ENCODE measurements at places on chromosomes 7 and 10.

- DNase-seq, result no peak
These were observed 136.4 kb downstream of the SDK1 start for GRCh38 chr7:3437467-3437866.

- DNase-seq, result no peak
These were observed 184.3 kb upstream of the ITGB1 start for GRCh38 chr10:33142295-33142694.

DNA sequence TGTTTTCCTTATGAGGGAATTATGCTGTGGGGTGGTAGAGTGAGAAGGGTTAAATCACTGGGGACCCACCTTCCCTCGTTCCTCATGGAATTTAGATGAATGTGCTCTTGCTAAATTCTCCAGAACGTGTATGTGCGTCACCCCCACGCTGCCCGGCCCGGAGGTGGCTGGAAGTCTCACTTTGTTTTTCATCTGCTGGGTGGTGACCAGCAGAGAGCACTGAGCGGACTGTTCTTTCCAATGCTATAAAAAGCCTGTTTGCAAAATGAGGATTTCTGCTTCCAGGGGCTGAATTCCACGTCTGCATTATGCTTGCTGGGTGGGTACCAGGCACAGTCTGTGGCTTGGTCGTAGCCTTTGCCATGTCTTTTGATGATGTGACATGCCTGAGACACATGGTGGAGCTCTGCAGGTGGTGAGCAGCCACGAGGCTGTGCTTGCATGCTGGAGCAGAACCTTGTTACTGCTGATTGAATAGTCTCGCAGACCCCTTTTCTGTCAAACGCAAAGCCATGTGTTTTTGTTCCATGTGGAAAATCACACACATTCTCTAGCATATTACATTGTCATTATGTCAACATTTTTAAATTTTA, 31.9 kb upstream of the INSYN2A start:
- no peak for DNase-seq

DNA sequence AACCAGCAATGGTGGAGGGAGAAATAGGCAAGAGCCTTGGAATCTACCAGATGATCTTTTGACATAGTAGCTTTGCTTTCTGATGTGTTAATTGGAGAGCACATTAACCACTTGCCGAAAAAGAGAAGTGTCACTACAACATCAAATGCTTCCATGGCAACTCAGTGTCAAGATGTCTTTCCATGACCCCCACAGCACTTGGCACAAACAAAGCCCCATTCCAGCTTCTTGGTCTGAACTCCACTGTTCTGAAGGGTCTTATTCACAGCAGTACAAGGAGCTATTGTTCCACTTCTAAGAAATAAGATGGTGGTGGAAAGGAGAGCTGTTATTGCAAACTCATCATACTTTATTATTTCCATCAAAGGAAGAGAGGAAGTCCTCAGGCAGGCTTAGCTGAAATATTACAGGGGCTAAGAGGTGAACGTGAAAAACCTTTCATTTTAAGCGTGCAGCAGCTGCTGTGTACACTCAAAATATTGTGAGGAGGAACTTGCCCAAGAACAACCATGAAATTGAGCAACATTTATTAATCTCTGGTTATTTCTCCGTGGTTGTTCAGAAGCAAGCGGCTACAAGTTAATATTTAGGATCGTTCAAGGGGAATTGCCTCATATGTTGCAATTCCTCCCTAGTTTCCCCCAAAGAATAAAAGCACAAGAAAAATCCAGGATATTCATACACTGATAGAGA, 354.8 kb upstream of the CELF2 start:
- no peak for DNase-seq

GRCh38 chr7:142865766-142866165, 10.9 kb downstream of the EPHB6 start:
- DNase-seq, result no peak

DNA sequence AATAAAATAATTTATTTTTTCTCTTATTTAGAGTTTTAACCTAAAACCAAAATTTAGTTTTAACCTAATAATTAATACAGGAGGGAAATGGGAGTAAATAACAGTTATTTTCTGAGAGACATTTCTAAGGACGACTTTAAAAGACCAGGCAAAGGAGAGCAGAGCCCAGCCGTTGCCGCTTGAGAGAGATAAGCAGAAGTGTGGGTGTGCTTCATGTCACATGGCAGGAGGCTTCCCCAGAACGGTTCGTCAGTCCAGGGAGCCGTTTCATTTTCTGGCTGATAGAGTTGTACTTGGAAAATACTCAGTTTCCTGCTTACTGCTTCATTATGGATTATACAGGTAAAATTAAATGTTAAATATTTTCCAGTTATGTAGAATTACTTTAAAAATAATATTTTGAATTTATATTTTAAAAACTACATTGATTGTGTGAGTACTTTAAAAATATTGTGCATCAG, 61.4 kb downstream of the ST7 start:
- no peak for DNase-seq

DNA sequence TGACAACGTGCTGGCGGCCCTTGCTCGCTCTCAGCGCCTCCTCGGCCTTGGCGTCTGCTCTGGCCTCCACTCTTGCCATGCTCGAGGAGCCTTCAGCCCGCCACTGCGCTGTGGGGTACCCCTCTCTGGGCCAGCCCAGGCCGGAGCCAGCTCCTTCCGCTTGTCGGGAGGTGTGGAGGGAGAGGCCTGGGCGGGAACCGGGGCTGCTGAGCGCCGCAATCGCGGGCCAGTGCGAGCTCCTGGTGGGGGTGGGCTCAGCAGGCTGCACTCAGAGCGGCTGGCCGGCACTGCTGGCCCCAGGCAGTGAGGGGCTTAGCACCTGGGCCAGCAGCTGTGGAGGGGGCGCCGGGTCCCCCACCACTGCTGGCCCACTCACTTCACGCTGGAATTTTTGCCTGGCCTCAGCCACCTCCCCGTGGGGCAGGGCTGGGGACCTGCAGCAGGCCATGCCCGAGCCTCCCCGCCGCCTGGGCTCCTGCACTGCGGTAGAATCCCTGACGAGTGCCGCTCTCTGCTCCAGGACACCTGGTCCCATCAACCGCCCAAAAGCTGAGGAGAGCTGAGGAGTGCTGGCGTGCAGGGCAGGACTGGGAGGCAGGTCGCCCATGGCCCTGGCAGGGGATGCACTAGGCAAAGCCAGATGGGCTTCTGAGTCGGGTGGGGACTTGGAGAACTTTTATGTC, 372.2 kb upstream of the NRG3 start:
- no peak for DNase-seq
